NCI-H82 (cell line): ENCODE measurements at places on chromosomes 7 and 10.
A peak's percentile ranks its signal among the peaks of the same experiment; 100 is the strongest.

- no peak for DNase-seq
These were observed 1.0 kb downstream of the CCDC186 start for GRCh38 chr10:114172776-114173602.

- no peak for DNase-seq
These were observed 17.4 kb downstream of the KPNA7 start for GRCh38 chr7:99190359-99191009.

DNA sequence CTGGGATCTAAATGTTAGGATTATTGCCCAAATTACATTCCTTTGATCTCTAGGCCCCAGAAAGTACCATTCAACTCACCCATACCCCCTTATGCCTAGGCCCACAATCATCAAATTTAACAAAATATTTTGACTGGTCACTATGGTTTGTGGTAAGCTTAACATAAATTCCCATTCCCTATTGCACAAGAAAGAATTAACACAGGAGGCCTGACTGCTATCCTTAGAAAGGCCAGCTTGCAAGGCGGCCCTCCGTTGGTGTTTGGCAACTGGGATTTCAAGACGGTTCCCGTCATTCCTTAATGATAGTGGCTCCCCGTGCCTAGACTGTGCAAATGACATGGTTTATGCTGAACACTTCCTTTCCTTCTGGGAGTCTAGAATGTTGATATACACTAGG is 29.6 kb downstream of the ARHGAP21 start:
- no peak for DNase-seq

DNA sequence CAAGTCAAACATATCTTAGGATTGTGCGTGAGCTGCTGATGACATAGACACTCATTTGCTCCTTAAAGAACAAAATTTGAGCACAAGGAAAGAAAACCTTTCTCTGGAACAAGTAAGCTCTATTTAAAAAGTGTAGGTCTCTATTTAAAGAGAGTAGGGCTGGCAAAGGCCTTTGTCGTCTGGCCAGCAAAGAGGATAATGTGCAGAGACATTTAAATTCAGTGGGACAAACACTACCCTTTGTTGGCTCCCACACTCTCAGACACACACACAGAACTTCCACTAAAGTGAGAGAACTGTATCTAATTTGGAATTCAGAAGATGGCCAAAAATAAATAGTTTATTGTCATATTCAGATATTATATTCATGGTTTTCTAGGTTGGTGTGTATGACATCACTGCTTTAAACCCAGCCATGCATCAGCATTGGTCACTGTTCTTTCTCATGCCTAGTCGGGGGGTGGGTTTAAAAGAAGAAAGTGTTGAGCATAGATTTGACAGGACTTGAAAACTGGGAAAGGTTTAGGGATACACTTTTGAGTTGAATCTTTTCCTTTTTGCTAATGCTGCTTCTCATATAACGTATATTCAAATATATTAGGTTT is 49.5 kb upstream of the HDAC9 start:
- DNase-seq: no peak

DNA sequence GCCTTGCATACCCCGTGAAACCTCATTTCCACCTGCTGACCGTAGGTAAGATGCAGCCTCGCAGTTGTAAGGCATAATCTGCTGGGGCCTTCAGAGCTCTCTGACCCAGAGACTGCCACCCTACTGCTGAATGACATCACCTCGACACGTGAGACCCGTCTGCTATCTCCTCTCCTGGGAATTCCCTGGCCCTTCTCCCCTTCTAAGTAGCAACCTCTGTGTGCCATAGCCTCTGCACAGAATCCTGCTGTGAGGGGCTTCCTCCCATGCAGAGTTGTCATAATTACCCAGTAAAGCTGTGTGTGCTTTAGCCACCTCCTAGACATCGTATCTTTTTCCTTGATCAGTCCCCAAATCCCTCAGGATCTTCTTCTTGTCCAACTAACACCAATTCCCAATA is 106.7 kb downstream of the CACNB2 start:
- DNase-seq: peak; percentile 3
